Activated naive CD4-positive, alpha-beta T cell treated with anti-CD3 and anti-CD28 coated beads for 36 hours (primary cell): ENCODE measurements at places on chromosomes 2 and 18. TPM values are rescaled to one million over a fixed set of nuclear protein-coding genes. Genes with fewer than 3 reads are reported as not detected.

DNA sequence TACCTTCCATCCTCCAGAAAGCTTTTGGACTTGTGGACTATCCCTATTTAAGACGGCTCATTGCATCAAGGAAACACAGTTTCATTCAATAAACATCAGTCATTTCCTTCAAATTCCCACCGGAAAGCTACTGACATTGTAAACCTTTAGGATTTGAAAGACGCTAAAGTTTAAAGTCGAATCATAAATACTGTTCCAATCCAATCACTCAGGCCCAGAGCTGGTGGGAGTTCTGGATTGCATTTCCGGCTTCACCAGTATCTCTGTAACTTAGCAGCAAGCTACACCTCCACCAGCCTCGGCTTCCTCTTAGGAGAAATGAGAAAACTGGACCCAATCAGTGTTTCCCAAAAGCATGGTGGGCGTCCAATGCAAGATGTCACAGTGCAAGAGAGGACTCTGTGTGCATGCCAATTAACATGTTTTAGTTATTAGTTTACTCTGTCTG, 1.6 kb downstream of the WDFY1 start:
- no peak for DNase-seq

DNA sequence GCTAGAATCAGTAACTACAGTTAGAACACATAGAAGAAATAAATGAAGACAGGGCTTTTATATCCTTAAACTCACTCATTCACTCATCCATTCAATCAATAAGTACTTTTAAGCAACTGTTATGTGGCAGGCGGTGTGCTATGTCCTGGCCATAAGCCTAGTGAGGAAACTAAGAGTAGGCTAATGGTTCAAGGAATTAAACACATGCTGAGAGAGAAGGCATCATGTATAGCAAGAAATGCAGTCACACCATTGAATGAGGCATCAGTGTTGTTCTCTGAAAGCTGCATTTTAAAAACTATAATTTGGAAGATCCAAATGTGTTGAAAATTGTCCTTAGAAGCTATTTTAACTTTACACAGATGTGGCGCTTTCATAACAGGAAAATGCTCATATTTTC, 86.5 kb upstream of the DTNA start:
- DNase-seq: no peak

GRCh38 chr18:35051641-35052377, 10.6 kb downstream of the MAPRE2 start:
- no peak for DNase-seq

- no peak for DNase-seq
Observed at GRCh38 chr2:44943693-44944101, 2.2 kb downstream of the SIX3 start.

GRCh38 chr18:62196980-62197379, 9.9 kb downstream of the RELCH start:
- no peak for DNase-seq

- DNase-seq: no peak
Observed at GRCh38 chr2:203743441-203743981, 37.1 kb downstream of the CD28 start.

CD226 gene
- total RNA-seq: 19.4 TPM

STK17B gene
- total RNA-seq: 141 TPM

UCN gene
- 0.89 TPM for total RNA-seq

PRKAG3 gene
- total RNA-seq: not detected

TMEM182 gene
- 4.9 TPM for total RNA-seq
